CD4-positive, alpha-beta T cell treated with Interleukin-1 beta for 1 hour (primary cell): ENCODE measurements at places on chromosomes 13 and 19.

- no peak for DNase-seq
Measured at GRCh38 chr13:73733706-73734105, 400.5 kb downstream of the KLF12 start.

DNA sequence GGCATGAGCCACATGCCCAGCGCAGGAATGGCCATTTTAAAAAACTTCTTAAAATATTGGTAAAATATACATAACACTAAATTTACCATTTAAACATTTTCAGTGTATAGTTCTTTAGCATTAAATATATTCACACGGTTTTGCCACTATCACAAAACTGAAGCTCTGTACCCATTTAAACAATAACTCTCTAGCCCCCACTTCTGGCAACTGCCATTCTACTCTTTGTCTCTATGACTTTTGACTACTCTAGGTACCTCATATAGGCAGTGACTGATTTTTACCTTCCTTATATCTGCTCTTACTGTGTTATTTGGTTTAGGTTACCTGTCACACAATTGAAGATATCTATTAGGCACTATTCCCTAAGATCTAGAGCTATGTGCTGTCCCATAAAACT, 2.3 kb upstream of the KBTBD7 start:
- no peak for DNase-seq

GRCh38 chr13:112968380-112968909, 569 bp upstream of the MCF2L start:
- DNase-seq: peak; percentile 33

DNA sequence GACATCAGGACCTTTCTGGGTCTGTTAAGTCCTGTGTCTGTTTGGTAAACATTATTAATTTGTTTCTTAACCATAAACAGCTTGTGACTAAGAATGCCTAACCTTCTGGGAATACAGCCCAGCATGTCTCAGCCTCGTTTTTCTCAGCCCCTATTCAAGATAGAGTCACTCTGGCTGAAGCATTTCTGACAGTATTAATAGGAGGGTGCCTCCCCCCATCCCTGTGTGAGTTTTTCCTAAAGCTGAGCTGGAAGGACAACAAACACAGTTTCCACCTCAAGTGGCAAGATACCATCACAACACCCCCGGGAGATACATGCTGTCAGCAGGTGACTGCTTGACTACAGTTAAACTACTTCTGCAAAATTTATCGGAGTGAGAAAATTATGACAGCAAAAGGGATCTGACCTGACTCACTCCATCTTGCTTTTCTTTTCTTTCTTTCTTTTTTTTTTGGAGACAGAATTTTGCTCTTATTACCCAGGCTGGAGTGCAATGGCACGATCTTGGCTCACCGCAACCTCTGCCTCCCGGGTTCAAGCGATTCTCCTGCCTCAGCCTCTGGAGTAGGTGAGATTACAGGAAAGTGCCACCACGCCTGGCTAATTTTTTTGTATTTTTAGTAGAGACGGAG, 59.3 kb upstream of the ABCC4 start:
- DNase-seq: no peak

DNA sequence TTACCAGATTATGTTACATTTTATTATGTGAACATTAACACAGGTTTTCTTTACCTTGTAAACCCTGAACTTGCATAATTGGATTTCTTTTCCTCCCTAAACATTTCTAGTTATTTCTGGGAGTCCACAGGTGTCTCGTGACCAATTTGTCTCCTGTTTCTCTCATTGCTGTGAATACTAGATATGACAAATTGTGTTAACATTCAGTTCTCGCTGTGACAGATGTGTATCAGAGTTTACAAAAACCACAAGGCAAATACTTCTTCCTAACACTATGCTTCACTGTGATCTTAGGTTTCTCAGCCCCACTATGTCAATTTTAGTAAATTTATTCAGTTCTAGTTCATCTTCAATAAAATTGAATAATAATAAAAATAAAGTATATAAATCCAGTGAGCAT, 1554.9 kb downstream of the EFNB2 start:
- no peak for DNase-seq
